ENCODE measurements at places on chromosomes 7 and 10.

DNA sequence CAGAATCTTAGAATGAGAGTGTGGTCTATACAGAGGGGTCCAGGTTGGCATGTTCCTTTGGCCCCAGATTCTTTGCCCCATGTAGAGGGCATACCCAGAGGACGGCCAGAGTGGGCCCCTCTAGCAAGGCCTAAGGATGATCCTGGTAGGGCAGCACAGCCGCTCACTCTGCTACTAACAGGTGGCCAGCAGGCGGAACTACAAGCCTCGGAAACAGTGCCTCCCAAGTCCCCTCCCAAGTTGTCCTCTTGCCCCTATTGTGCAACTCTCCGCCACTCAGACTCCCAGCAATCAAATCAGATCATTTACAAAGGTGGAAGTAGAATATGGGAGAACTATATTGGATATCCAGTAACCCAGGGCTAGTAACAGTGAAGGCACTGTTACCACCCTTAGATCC, 107.4 kb downstream of the STRA8 start:
- no peaks in the 10 kb centered on the region for H3K36me3 ChIP-seq
- DNase-seq: no peak
- H3K27me3 ChIP-seq: no peaks in the 10 kb centered on the region
- no peaks in the 10 kb centered on the region for H3K4me1 ChIP-seq
- no peak overlapping the region for H3K27ac ChIP-seq

GRCh38 chr7:154767142-154767541, 235.8 kb downstream of the PAXIP1 start:
- no peak overlapping the region for H3K27ac ChIP-seq
- H3K4me1 ChIP-seq: no peaks in the 10 kb centered on the region
- H3K36me3 ChIP-seq: no peaks in the 10 kb centered on the region
- H3K27me3 ChIP-seq: no peaks in the 10 kb centered on the region
- H3K4me3 ChIP-seq: no peak overlapping the region

GRCh38 chr7:47332681-47333553, 249.0 kb downstream of the TNS3 start:
- H3K27me3 ChIP-seq: no peaks in the 10 kb centered on the region
- H3K36me3 ChIP-seq: no peaks in the 10 kb centered on the region
- peaks cover 37% of the 10 kb centered on the region for H3K4me1 ChIP-seq

DNA sequence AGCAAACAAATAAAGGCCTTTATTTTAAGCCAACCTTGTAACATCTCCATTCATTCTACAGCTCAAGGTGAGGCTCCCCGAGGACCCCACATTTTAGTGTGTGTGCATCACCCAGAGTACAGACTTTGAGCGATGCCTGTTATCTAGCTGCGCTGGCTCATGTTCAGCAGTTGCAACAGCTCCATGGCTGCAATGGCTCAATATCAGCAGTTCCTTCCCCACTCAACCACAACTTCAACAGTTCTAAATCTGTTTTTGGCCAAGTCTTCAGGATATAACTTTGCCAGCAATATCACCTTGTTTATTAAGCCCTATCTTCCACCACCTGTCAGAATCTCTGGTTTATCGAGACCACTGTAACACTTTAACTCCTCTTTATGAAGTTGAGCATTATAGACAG, 95.8 kb downstream of the WNT2 start:
- DNase-seq: no peak
- H3K27me3 ChIP-seq: no peaks in the 10 kb centered on the region
- H3K36me3 ChIP-seq: no peaks in the 10 kb centered on the region
- no peak overlapping the region for H3K4me3 ChIP-seq
- no peaks in the 10 kb centered on the region for H3K4me1 ChIP-seq

DNA sequence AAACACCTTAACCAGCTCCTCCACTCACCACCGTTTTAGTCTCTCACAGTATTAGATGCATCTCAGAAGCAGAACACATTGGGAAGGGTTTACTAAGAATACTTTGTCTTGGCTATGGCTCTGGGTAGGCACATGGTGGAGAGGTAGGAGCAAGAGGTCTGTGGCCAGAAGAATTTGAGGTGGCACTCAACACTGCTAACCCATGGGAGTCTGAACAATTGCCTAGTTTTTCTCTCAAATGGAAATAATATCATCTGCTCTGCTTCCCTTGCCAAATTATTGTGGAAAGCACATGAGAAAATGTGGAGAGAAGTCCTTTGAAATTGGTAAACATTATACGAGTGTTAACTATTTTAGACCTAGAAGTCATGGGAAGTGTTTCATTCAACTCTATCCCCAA, 214.3 kb downstream of the SKAP2 start:
- H3K36me3 ChIP-seq: no peaks in the 10 kb centered on the region
- H3K27ac ChIP-seq: no peak overlapping the region
- no peak for DNase-seq
- no peaks in the 10 kb centered on the region for H3K4me1 ChIP-seq
- H3K27me3 ChIP-seq: no peaks in the 10 kb centered on the region
